ENCODE measurements at places on chromosomes 5 and 9. TPM values are rescaled to one million over a fixed set of nuclear protein-coding genes. Genes with fewer than 3 reads are reported as not detected.

TDRD7 gene
- total RNA-seq, result 10.5 TPM

ADAMTS2 gene
- total RNA-seq, result not detected

MOB3B gene
- 0.34 TPM for total RNA-seq

BRD3 gene
- 37.9 TPM for total RNA-seq

IRX1 gene
- total RNA-seq, result not detected

All from T-helper 2 cell treated with Interferon-gamma antibody and Interleukin-4, amounts not matched to agents 100 ng/mL and 5 ng/mL, for 36 hours (primary cell).